Effector memory CD8-positive, alpha-beta T cell (primary cell): ENCODE measurements at places on chromosomes 13 and 19.

- no peaks in the 10 kb centered on the region for H3K27me3 ChIP-seq
- no peak for DNase-seq
- H3K27ac ChIP-seq: peak overlapping the region; percentile 94
- H3K4me3 ChIP-seq: peak overlapping the region; percentile 90
These were observed 21.8 kb upstream of the OR10H1 start for GRCh38 chr19:15837221-15837731.

GRCh38 chr13:65808061-65808460, 1422.1 kb downstream of the PCDH9 start:
- H3K4me1 ChIP-seq: no peaks in the 10 kb centered on the region
- no peak overlapping the region for H3K4me3 ChIP-seq
- H3K27ac ChIP-seq: no peak overlapping the region

DNA sequence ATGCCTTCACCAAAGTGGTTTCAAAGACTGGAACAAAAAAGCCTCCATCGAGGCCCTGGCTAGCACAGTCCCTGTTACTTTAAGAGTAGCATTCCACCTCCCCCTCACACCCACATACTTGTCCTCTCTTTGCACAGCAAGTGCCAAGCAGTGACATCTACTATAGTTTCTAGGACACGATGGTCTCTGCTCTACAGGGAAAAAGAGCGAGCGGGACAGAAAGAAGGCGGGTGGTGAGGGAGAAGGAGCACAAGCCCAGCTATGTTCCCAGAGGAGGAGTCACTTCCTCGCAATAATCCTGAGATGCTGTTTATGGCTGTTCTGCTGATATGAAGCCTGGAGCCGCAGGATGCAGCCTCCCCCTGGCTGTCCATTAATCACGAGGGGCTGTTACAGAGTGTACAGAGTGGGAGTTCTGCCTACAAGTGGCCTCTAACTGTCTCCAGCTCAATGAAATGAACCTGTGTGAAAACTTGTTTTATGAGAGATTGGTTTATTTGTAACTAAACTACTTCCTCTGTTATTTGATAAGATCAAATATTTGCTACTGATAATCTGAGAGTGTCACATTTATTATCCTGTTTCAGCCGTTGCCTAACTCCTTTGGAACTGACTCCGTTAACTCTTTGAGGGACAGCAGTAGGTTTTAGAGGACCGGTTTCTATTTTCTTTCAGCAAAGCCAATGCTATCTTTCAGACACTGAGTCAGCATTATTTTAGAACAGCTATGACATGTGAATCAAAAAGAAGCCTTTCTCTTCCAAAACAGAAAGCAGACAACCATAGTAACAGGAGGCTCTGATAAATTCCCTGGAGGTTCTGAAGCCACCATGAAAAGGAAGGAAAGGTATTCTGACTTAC, 208.0 kb downstream of the SPRY2 start:
- H3K27me3 ChIP-seq: no peaks in the 10 kb centered on the region
- H3K4me3 ChIP-seq: no peak overlapping the region
- no peaks in the 10 kb centered on the region for H3K36me3 ChIP-seq
- no peaks in the 10 kb centered on the region for H3K4me1 ChIP-seq

GRCh38 chr13:44929692-44930091, 59.6 kb downstream of the NUFIP1 start:
- no peaks in the 10 kb centered on the region for H3K36me3 ChIP-seq
- H3K27me3 ChIP-seq: peaks cover 51% of the 10 kb centered on the region
- DNase-seq: no peak
- H3K4me3 ChIP-seq: no peak overlapping the region
- H3K27ac ChIP-seq: no peak overlapping the region
- H3K4me1 ChIP-seq: no peaks in the 10 kb centered on the region

DNA sequence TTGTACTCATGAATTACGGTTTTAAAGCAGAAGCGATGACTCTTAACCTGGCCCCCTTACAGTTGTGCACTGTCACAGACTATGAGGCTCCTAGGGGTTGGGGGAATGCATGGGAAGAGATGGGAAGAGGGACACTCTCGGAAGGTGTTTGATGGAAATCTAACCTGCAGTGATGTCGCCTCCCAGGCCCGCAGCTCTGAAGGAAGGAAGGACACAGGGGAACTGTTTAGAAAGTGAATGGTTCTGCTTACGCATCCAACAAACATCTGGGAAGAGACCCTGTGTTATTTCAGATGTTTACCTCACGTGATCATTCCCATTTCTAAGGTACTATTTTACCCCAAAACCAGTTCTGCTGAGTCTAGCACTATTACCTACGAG, 48.0 kb upstream of the SLC7A9 start:
- no peak for DNase-seq
- H3K27ac ChIP-seq: no peak overlapping the region
- no peaks in the 10 kb centered on the region for H3K27me3 ChIP-seq
- no peak overlapping the region for H3K4me3 ChIP-seq

DNA sequence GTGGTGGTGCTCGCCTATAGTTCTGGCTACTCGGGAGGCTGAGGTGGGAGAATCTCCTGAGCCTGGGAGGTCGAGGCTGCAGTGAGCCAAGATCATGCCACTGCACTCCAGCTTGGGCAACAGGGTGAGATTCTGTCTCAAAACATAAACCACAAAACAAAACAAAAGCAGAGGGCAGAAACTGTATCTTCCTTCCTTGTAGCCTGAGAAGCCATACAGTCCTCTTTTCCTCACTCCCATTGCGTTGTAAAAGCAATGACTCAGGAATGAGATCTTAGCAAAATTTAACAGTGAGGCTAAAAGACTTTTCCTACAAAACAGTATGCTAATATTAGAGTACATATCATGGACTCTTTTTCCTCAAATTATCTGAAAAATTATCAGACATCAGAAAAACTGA, 130.9 kb downstream of the SHISA2 start:
- H3K27ac ChIP-seq: no peak overlapping the region
- H3K36me3 ChIP-seq: no peaks in the 10 kb centered on the region
- peaks cover 9% of the 10 kb centered on the region for H3K27me3 ChIP-seq
- DNase-seq: no peak

DNA sequence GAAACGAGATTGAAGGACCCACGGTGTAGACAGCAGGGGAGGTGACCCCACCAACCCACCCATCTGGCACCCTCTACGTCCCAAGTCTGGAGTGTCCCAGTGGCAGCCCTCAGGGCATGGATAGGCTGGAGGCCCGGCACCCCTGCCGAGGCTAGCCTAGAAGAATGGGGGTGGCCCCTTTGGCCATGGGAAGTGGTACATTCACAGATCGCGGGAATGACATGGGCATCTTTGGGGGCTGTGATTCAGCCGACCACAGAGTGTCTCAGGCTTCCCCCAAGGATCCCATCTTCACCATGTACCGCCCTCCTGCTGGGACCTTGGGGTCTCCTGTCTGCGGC, 11.3 kb upstream of the MKNK2 start:
- peaks cover 21% of the 10 kb centered on the region for H3K4me1 ChIP-seq
- H3K27me3 ChIP-seq: no peaks in the 10 kb centered on the region
- peaks cover 20% of the 10 kb centered on the region for H3K36me3 ChIP-seq
- peak overlapping the region; percentile 97 for H3K27ac ChIP-seq

DNA sequence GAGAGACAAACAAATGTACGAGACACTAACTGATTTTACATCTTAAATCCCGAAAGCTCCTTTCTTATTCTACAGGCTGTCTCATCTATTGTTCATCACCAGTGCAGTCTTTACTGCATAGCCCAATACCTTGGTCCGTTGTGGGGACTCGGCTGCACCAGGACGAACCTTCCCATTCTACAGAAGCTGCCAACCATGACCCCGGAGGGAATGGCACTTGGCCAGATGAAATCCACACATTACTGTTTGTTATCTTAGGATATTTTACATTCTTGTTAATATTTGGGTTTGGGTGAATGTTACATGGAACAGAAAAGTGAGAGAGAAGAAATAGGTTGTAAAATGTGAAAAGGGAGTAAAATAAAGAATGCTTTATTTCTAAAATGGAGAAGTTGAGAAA, 195.1 kb downstream of the RFC3 start:
- H3K36me3 ChIP-seq: no peaks in the 10 kb centered on the region
- no peak for DNase-seq
- H3K27ac ChIP-seq: no peak overlapping the region
- no peak overlapping the region for H3K4me3 ChIP-seq
- H3K27me3 ChIP-seq: no peaks in the 10 kb centered on the region

DNA sequence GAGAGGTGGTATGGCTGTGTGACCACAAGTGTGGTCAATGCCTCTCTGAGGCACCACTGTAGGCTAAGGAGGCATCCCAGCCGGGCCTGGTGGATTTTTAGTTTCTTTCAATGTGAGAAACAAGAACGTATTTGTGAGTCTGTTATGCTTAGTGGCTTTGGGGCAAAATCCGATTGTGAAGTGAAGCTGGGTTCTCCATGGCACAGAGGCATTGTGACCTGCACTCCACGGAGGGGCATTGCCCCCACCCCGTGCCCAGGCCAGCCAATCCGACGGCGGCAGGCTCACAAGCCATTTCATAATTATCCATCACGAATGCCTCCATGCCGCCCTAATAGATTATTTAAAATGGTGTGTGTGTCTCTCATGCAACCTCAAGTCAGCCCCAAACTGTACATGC, 151.6 kb downstream of the ZNF536 start:
- no peak overlapping the region for H3K4me3 ChIP-seq
- peaks cover 3% of the 10 kb centered on the region for H3K36me3 ChIP-seq
- no peak overlapping the region for H3K27ac ChIP-seq
- H3K4me1 ChIP-seq: no peaks in the 10 kb centered on the region
- DNase-seq: no peak

- no peak for DNase-seq
- no peaks in the 10 kb centered on the region for H3K27me3 ChIP-seq
- no peak overlapping the region for H3K4me3 ChIP-seq
- H3K27ac ChIP-seq: no peak overlapping the region
These were observed 3.4 kb downstream of the MTRF1 start for GRCh38 chr13:41259875-41260501.

- H3K27me3 ChIP-seq: peaks cover 58% of the 10 kb centered on the region
- peaks cover 19% of the 10 kb centered on the region for H3K4me1 ChIP-seq
- H3K36me3 ChIP-seq: peaks cover 2% of the 10 kb centered on the region
- H3K27ac ChIP-seq: peak overlapping the region; percentile 68
These were observed 3.3 kb downstream of the OR10H1 start for GRCh38 chr19:15812060-15812722.

DNA sequence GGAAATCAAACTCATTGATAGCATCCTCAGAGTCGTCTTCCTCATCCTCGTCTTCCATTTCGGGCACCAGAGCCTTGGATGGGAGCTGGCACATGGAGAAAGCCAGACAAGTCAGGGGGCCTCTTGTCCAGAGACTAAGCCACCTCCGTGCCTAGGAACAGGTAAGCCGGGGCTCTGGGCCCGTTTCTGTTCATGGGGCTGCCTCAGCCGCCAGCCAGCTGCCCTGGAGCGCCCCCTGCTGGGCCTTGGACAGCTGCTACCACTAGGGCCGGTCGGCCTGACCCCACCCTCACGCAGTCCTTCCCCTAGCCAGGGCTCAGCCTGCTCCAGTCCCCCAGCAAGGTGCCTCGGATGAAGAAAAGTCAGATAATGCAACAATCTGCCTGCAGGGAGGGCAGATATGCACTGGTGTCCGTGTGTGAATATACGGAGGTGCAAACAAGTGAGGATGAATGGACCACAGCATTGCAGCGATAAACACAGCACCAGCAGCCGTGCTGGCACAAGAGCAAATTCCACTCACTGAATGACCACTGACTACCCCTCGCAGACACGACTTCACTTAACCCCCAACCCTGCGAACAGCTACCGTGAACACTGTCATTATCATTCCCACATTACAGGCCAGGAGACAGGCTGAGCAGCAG, 11.9 kb upstream of the PRKD2 start:
- peaks cover 76% of the 10 kb centered on the region for H3K36me3 ChIP-seq
- no peaks in the 10 kb centered on the region for H3K27me3 ChIP-seq
- peak overlapping the region; percentile 82 for H3K27ac ChIP-seq
- peaks cover 18% of the 10 kb centered on the region for H3K4me1 ChIP-seq
- H3K4me3 ChIP-seq: peak overlapping the region; percentile 15

- H3K27me3 ChIP-seq: peaks cover 41% of the 10 kb centered on the region
- H3K36me3 ChIP-seq: no peaks in the 10 kb centered on the region
- no peak overlapping the region for H3K4me3 ChIP-seq
- no peak overlapping the region for H3K27ac ChIP-seq
- H3K4me1 ChIP-seq: no peaks in the 10 kb centered on the region
These were observed 27.3 kb upstream of the TPP2 start for GRCh38 chr13:102569488-102569887.

GRCh38 chr13:24213932-24214331, 53.4 kb downstream of the SPATA13 start:
- peaks cover 18% of the 10 kb centered on the region for H3K4me1 ChIP-seq
- DNase-seq: no peak
- H3K27me3 ChIP-seq: peaks cover 20% of the 10 kb centered on the region
- H3K27ac ChIP-seq: no peak overlapping the region
- H3K4me3 ChIP-seq: no peak overlapping the region

DNA sequence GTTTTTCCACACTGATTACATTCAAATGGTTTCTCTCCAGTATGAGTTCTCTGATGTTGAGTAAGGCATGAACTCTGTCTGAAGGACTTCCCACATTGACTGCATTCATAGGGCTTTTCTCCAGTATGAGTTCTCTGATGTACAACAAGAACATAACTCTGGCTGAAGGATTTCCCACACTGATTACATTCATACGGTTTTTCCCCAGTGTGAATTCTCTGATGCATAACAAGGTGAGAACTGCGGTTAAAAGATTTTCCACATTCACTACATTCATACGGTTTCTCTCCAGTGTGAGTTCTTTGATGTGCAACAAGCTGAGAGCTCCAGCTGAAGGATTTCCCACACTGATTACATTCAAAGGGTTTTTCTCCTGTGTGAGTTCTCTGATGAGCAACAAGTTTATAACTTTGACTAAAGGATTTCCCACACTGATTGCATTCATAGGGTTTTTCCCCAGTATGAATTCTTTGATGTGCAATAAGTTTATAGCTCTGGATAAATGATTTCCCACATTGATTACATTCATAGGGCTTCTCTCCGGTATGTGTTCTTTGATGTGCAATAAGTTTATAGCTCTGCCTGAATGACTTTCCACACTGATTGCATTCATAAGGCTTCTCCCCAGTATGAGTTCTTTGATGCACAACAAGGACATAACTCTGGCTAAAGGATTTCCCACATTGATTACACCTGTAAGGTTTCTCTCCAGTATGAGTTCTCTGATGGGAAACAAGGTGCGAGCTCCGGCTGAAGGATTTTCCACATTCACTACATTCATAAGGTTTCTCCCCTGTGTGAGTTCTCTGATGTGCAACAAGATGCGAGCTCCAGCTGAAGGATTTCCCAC, 23.5 kb downstream of the ZNF180 start:
- peak overlapping the region; percentile 3 for H3K27ac ChIP-seq
- no peak overlapping the region for H3K4me3 ChIP-seq
- peaks cover 50% of the 10 kb centered on the region for H3K36me3 ChIP-seq
- no peaks in the 10 kb centered on the region for H3K27me3 ChIP-seq
- DNase-seq: no peak

- peaks cover 8% of the 10 kb centered on the region for H3K4me1 ChIP-seq
- no peak overlapping the region for H3K27ac ChIP-seq
- H3K4me3 ChIP-seq: no peak overlapping the region
- DNase-seq: no peak
- H3K27me3 ChIP-seq: peaks cover 14% of the 10 kb centered on the region
These were observed 2.3 kb downstream of the GAMT start for GRCh38 chr19:1399079-1399478.

- H3K4me3 ChIP-seq: no peak overlapping the region
- peaks cover 5% of the 10 kb centered on the region for H3K4me1 ChIP-seq
- DNase-seq: no peak
- H3K27me3 ChIP-seq: no peaks in the 10 kb centered on the region
- no peak overlapping the region for H3K27ac ChIP-seq
- H3K36me3 ChIP-seq: no peaks in the 10 kb centered on the region
These were observed 1551.9 kb downstream of the EFNB2 start for GRCh38 chr13:104983601-104984000.
